ENCODE measurements at places on chromosomes 1 and 21.

GRCh38 chr1:182304218-182304617, 87.4 kb downstream of the GLUL start:
- DNase-seq = no peak

GRCh38 chr1:89763649-89763986, 57.2 kb upstream of the LRRC8D start:
- DNase-seq = no peak

- no peak for DNase-seq
These were observed 73.0 kb upstream of the PTGS2 start for GRCh38 chr1:186753241-186753640.

GRCh38 chr1:56972976-56973375, 7.2 kb upstream of the C8B start:
- DNase-seq = no peak

DNA sequence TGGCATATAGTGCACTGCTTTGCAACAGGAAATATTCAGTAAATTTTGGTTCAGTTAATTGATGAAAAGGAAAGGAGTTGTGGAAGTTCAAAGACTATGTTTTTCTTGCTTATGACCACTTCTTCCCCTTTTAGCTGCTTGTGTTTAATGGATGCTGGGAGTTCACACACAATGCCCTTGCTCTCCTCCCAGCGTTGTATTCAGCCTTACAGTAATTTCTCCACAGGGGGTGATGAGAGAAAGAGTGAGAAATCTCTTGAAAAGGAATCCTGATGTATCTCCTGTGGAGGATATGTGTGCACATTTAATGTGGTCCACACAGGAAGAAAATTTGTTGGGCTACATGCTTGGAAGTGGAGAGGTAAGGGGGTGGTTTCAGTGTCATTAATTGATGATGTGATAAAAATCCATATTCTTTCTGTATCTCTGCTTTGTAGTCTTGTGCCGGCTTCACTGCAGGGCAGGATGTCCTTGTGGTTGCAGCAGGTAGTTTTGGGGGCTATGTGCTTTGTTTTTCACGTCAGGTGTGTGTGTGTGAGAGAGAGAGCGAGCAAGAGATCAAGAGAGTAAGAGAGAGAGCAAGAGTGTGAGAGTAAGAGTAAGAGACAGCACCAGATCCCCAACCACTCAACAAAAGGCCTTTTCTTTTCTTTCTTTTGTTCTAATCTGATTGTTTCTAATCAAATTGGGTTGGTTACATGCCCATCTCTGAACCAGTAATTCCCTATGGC, 204.4 kb downstream of the RWDD3 start:
- no peak for DNase-seq
